ENCODE measurements at places on chromosomes 1 and 21.

DNA sequence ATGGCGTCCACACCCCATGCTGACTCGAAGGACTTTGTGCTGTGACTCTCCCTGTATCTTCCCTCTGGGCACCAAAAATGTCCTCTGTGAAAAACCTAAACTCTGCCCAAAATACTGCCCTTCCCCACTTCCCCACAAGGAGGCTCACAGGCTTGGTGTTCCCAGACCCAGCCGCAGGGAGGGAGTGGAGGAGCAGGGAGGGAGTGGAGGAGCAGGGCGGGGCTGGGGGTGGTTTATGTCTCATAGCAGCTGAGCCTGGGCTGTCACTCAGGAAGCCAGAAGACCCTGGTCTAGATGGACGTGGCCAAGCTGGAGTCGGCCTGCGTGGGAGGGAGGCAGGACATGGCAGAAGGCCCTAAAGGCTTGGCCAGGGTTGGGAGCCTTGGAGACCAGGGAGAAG is 461.7 kb downstream of the PTPRU start:
- DNase-seq = peak; percentile 88

GRCh38 chr21:42525029-42525581 is 11.5 kb downstream of the SLC37A1 start:
- no peak for DNase-seq

GRCh38 chr1:16017461-16018303 is at the start of gene HSPB7:
Gene HSPB7 (minus strand): TSS chr1:16018043. CDS start chr1:16017963, 80 bp downstream.
- DNase-seq = peak; percentile 96

DNA sequence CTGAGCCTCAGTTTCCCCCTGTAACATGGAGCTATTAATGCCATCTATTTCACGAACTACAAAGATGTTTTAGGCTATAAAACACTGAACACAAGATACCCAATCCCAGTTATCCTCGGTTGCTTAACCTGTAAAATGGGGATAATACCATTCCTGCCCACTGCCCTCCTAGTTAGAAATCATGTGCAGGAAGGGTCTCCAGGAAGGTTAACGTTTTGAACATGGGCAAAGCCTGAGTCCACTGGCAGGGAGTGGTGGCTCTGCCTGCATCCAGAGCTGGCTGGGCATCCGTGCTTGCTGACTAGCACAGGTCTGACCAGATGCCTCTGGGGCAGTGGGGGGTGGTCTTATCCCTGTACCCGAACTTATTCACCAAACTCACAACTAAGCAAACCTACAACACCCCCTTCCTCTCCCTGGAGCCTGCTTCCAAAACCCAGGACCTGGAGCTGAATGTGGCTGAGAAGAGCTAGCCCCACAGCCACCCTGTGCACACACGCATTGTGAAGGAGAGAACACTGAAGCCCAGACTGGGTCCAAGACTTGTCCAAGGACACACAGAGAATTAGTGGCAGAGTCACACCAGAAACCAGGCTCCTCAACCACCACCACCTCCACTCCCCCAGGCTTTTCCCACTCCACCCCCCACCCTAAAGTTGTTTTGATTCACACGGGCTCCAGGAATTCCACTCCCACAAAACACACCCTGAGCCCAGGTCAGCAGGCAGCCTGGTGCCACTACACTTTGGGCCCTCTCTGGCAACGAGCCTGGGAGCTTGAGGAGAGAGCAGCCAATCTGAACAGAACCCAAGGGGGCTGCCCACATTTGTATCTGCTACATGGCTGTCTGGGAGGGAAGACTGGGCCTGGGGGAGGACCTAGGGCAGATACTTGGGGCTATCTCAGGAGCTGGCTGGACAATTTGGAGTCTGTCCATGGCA is 1.6 kb downstream of the E2F2 start:
- no peak for DNase-seq

DNA sequence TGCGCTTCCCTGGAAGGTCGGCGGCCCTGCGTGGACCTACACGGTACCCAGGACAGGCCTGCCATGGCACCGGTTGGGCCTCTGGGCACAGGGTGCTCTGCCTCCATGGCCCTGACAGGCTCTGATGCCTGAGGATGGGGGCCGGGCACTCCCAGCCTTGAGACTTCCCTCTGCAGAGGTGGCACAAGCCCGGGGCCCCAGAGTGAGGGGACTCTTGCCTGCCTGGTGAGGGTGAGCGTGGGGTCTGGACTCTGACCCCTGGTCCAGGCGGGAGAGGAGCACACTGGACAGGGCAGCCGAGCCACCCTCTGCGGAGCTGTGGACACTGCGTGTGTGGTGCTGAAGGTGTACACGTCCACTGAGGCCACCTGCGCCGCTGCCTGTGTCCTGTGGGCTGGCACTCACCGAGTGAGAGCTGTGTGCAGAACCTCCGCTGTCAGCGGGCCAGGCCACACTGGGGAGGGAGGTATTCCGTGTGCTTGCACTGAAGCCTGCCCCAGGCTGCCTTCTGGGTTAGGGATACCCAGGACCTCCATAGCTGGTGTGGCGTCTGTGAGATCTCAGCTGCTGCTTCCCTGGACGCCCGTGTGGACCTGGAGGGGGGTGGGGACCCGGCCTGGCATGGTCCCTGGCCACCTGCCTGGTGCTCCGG is 10.4 kb downstream of the SKI start:
- no peak for DNase-seq

DNA sequence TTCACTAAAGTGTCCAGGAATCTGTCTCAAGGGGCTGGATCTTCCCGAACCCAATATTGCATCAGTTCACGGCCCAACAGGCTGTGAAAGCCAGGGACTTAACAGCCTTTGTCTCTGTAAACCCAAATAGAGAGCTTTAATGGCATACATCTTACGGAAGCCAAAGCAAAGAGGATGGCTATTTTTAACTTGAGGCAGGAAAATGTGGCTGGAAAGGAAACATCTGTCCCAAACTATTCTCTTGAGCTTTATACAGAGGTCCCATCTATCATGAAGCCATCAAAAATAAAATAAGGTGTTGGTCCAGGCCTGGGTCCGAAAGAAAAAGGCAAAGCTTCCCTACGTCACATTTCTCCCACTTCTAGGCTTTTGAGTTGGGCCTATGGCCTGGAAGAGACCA is 7.7 kb upstream of the CD34 start:
- DNase-seq = no peak

DNA sequence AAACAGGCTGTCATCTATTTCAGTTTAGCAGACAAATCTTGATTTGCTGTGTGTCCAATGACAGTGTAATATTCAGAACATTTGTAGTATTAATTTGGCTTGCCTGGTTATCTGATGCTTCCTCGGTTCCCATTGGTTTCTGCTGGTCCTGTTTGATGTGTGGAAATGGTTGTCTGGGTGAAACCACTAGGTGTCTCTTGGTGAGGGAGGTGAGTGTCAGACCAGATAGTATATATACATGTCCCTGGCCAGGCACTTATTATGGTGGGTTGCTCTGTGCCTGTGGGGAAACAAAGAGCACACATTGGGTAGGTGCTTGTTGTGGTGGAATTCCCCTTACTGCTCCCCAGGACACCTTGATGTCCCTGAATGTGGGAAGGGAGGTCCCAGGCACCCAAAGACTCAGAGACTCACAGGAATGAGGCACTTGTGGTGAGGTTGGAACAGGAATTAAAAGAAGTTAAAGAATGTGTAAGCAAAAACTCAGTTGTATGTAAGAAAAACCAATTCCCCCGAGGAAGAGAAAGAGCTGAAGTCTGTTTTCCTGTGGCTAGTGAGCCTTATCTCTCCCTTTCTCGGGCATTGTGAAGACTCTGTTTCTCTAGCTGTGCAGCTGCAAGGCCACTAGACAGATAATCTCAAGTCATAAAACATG is 1519.1 kb downstream of the BRINP3 start:
- no peak for DNase-seq

- no peak for DNase-seq
These were observed 732.9 kb downstream of the RWDD3 start for GRCh38 chr1:95966866-95967265.

DNA sequence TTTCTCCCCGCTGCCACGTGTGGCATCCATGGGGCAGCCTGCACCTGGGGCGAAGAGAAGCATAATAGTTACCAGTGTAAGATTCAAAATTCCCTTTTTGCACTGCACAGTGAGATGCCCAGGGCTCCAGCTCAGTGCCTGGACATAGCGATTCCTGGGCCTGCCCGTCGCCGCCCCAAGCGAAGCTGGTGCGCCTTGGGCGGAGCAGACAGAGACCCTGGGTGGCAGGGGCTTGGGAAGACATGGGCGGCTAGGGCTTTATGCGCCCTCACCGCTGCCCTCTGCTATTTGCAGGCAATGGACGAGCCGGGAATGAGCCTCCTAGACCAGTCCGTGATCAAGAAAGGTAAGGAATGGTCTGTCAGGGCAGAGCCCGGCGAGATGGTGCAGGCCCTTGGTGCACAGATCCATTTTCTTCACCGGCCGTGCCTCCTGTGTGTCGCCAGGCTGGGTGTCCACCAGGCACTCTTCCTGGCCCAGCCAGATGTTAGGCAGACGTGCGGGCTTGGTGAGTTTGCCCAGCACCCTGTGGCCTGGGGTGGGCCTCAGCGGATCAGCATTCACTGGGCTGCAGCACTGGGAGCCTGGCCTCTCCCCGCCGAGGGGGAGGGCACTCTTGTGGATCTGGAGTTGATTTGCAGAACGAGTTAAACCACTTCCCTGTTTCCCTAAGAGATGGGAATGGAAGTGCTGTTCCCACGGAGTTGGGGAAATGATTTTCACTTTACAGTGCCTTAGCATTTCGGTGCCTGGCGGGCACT is 1.7 kb downstream of the TFAP2E start:
- DNase-seq = no peak

- DNase-seq = no peak
These were observed 1048.1 kb downstream of the BRINP3 start for GRCh38 chr1:189429610-189430009.

- DNase-seq = no peak
These were observed 49.0 kb downstream of the OMA1 start for GRCh38 chr1:58497499-58497898.

GRCh38 chr1:115189814-115190539 is 100.7 kb upstream of the TSPAN2 start:
- DNase-seq = peak; percentile 55

DNA sequence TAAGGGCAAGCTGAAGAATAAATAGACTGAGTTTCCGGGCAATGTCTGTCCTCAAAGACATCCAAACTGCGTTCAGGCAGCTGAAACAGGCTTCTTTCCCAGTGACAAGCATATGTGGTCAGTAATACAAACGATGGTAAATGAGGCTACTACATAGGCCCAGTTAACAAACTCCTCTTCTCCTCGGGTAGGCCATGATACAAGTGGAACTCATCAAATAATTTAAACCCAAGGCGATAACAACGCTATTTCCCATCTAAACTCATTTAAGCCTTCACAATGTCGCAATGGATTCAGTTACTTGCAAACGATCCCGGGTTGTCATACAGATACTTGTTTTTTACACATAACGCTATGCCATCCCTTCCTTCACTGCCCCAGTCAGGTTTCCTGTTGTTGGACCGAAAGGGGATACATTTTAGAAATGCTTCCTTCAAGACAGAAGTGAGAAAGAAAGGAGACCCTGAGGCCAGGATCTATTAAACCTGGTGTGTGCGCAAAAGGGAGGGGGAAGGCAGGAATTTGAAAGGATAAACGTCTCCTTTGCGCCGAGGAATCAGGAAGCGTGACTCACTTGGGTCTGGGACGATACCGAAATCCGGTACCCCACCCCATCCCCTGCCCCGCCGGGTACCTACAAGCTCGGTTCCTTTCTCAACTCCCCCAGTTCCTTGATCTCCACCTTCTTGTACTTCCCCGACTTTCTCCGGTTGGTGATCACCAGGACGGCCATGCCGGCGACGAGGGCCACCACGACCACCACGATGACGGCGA is 1.3 kb downstream of the TACSTD2 start:
- DNase-seq = no peak

DNA sequence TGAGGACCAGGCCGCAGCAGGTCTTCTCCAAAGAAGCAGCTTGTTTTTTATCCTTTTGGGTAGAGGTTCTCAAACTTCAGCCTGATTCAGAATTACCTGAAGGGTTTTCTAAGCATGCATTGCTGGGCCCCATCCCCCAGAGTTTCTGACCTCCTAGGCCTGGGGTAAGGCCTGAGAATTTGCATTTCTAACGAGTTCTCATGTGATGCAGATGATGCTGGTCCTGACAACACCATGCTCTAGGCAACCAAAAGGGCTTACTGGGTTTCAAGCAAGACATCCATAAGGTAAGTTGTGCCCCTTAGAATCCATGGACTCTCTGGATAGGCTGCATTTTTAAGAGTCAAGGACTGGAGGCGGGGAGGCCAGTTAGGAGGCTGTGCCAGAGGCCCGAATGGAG is 295.1 kb downstream of the HHIPL2 start:
- DNase-seq = no peak

DNA sequence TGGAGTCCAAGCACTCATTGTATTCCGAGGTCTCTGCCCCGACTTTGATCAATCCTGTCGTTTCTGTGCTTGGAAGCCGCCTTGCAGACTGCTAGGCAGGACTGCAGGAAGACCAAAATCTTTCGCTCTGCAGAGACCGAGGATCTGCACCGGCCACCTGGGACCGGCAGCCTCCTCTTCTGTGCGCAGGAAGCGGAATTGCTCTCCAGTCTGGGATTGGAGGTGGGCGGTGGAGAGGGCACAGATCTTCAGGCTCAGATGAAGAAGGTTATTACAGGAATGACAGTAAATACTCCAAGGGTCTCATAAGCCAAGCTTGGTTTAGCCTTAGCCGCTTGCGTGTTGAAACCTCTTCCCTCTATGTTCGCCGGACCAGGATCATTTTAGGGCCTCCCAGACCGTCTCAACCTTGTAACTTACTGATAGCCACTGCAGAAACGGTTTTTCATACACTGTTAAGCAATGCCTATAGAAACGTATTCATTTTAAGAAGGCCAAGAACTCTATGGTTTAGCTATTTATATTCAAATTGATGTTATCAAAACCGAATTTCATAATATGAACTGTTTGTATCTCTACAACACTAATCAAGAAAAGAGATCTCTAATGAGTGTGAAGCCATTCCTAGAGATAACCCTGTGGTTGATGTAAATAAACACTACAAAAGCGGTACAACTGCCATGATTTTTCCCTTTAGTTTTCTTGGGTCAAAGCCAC is 1.1 kb downstream of the MIA3 start:
- DNase-seq = peak; percentile 26

DNA sequence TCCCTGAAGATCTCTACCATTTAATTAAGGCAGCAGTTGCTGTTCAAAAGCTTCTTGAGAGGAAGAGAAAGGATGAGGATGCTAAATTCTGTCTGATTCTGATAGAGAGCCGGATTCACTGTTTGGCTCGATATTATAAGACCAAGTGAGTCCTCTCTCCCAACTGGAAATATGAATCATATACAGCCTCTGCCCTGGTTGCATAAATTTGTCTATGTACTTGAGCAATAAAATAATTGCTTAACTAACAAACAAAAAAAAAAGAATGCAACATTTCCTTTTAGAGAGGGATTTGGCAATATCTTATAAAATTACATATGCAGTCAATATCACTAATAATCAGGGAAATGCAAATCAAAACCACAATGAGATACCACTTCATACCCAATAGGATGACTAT is 26.8 kb downstream of the ALDH9A1 start:
- DNase-seq = no peak

GRCh38 chr1:26862781-26863684 is at the start of gene SFN:
Gene SFN (plus strand): TSS chr1:26863149. CDS start chr1:26863213, 64 bp downstream.
- DNase-seq = no peak
